ENCODE measurements at places on chromosomes 12 and 14. TPM values are rescaled to one million over a fixed set of nuclear protein-coding genes. Genes with fewer than 3 reads are reported as not detected.

PKP2 gene
- polyA plus RNA-seq: 3.5 TPM

GRCh38 chr12:13812168-13812567 lies 169.2 kb downstream of the GRIN2B start:
- no peak for DNase-seq

GRCh38 chr12:50647031-50647430 lies 116.9 kb upstream of the ATF1 start:
- no peak for DNase-seq

- DNase-seq: no peak
Observed at GRCh38 chr14:75426332-75427125, 1.3 kb upstream of the JDP2 start.

DNA sequence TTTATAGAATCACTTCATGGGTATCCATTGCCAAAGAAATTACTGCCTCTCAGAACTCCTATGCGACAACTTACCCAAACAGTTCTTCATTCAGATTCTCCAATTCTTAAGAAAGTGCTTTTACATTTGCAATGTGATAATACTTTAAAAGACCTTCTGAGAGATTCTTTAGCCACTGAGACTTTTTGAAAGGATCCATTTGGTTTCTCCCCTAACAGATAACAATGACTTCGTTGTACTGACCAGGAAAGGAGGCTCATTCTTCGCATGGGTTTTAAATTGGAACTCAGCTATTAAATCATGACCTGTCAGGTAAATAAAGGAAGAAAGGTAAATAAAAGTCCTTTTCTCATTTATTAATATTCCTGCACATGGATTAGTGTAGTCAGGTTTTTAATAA lies 14.8 kb downstream of the ITPR2 start:
- no peak for DNase-seq

DNA sequence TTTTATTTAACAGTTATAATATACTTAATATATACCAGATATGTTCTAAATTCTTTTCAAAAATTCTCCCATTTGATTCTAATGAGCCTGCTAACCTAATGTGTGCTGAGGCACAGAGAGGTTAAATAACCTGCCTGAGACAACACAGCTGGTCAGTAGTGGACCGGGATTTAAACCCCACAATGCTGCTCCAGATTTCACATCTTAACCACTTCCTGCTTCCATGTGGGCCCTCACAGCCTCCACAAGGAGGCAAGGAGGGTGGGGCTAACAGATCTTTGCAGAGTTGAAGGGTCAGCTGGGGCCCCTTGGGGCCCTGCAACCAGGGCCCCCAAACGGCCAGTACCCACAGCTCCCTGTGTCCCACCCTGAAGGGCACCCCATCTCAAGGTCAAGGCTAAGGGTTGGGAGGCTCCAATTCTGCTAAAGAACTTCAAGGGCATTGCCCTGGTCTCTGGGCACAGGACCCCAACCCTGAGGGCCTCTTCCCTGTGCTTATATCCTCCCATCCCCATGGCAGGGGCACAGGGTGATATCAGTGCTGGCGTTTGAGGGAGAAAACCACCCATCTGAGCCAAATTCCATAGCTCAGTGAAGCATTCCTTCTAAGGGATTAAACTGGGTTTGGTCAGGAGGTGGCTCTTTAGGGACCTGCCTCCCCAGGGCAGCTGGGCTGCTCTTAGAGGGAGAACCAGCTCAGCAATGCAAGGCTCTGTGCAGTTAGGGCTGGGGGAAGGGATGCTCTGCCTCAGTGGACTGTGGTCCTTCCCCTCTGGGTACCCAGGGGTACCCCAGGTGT lies 2.2 kb downstream of the KRT80 start:
- no peak for DNase-seq

GRCh38 chr12:28057856-28058615 lies 85.5 kb upstream of the PTHLH start:
- DNase-seq: no peak

DNA sequence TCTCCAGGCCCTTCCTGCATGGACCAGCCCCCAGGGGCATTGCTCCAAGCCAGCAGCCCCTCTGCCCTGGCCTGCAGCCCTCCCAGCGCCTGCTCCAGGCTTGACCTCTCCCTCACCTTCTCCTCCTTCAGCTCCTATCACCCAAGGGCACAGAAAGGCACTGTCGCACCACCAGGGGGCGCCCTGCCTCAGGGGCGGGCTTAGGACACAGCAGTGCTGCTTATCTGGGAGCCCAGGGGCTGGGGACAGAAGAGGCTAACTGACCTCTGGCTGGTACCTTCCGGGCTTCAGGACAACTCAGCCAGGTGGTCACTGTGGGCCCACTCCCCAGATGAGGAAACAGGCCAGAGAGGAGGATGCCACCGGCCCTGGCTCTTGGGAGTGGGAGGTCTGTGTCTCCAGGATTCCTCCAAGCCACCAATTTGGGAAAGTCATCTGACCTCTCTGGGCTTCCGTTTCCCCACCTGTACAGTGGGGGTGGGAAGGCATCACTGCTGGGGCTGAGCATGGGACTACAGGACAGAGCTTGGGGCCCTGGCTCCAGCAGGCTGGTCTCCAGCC lies 25.3 kb upstream of the GPR132 start:
- DNase-seq: peak; percentile 97

DNA sequence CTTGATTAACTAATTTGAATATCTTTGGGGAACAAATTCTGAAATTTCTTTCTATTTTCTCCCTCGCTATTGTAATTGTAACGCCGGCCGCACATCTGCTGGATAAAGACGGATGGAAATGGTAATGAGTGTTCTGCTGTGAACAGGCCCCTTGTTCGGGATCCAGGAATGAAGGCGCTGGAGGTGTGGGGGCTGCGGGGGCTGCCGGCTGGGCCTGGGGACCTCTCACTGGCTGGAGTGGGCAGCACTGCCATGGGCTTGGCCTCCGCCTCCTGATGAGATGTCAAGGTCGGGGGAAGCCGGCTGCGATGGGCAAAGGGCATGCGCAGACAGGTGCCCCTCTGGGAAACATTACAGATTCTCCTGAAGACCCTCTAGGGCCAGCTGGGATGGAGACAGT lies 175.4 kb downstream of the PHETA1 start:
- DNase-seq: no peak

DNA sequence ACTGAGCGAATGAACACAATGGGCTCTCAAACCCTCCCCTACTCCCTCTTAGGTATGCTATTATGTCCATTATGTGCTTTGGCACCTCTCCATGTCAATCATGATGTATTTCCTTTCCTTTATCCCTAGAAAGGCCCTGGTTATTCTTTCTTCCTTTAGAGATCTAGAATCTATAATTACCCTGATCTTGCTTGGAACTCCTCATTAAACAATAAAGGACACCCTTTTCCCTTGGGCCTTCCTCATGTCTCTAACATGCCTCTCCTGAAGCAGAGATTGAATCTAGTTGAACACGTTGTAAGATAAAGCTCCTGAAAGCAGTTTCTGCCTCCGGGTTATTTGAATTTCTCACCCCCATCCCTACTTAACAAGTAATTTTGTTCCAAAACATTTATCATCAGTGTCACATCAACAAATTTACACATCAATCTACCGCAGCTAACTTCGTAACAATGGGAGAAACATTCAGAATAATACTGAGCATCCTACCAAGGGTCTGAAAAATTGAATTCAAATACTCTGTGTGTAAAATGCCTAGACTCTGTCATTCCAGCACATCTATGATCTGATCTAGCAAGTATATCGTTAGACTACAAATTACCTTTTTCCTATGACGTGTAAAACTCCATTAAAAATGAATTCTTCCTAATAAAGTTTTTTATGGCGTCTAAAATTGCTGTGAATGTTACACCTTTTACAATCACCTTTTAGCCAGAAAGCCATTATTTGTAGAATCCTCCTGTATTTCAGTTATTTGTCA lies 5.4 kb downstream of the USP44 start:
- no peak for DNase-seq

SERPINA9 gene
- 0.10 TPM for polyA plus RNA-seq

SERPINA10 gene
- not detected for polyA plus RNA-seq
